Kidney epithelial cell (primary cell): ENCODE measurements at places on chromosomes 3 and 15.

DNA sequence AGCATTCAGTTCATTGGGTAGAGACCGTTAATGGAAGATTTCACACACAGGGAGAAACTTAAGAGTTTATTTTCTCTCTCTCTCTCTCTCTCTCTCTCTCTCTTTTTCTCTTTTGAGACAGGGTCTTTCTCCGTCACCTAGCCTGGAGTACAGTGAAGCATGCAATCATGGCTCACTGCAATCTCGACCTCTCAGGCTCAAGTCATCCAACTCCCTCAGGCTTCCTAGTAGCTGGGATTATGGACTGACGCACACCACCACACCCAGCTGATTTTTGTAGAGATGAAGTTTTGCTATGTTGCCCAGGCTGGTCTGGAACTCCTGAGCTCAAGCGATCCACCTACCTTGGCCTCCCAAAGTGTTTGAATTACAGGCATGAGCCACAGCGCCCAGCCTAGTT is 1.6 kb downstream of the WDR72 start:
- no peak for DNase-seq

- no peak for DNase-seq
Measured at GRCh38 chr3:194357681-194358080, 6.6 kb upstream of the CPN2 start.

DNA sequence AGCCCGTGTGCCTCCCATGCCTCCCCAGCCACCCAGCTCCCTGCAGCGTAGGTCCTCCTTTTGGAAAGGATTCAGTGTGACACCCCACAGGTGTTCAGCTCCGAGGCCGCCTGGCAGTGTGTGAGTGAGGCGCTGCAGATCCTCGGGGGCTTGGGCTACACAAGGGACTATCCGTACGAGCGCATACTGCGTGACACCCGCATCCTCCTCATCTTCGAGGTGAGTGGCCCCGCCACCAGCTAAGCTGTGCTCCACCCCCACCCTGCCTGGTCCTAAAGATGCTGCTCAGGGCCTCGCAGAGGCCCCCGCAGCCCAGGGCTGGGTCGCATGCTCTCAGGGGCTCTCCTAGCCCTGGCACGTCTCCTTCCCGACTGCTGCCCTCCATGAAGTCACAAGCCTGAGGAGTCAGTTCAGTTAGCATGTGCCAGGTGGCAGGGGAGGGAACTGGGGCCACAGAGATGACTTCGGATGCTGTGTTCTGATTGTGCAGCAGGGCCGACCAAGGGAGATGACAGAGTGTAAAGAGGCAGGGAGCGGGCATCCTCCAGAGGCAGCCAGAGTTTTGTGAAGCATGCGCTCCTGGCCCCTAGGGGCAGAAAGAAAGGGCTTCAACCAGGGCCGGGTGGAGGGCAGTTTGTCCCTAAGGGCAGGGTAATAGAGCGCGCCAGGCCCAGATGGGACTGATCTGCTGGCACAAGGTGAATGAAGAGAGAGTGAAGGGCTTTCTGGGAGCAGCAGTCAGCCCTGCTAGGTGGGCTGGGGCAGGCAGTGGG is 26.8 kb downstream of the ACAD9 start:
- DNase-seq = no peak

GRCh38 chr3:50567386-50568167 is at the start of gene C3orf18:
C3orf18 (minus strand) TSS chr3:50567747; CDS start chr3:50565699, 2,048 bp downstream.
- DNase-seq = no peak

- no peak for DNase-seq
Measured at GRCh38 chr15:65651831-65652749, 30.4 kb downstream of the SLC24A1 start.

GRCh38 chr15:99997112-99997651 is 263.9 kb upstream of the LYSMD4 start:
- DNase-seq = no peak

DNA sequence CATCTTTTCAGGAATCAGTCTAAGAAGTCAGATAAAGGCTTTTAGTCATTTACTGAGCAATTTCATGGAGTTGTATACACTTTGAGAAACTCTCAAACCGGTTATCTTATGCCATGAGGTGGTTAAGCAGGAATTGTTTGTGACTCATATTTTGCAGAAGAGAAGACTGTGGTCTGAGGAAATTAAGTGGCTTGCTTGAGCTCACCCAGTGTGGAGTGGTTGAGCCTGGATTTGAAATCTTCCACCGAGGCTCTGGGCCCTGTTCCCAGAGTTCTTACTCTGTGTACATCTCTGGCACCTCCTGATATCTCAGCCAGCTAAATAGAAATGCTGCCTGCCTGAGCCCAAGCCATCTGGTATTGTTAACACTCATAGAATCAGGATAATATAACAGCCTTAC is 37.8 kb upstream of the BCL6 start:
- DNase-seq = peak; percentile 64

- DNase-seq = no peak
Measured at GRCh38 chr15:97234851-97235610, 725.5 kb upstream of the ARRDC4 start.

DNA sequence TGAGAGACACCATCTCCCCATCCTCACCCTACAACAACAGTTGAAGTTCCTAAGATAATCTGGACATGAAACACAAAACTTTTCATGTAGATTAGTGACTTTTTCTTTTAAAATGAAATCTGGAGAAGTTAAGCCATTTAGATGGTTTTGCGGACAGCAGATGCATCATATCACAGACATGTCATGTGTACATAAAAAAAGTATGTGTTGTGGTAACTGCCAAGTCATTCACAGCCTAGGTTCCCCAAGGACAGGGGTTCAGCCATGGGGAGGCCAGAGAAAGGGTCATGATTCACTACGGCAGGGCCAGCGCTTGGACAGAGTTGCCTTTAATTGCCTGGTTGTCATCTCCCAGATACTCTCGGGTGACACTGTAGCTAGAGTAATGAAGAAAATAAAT is 163.2 kb downstream of the PDZRN3 start:
- no peak for DNase-seq

DNA sequence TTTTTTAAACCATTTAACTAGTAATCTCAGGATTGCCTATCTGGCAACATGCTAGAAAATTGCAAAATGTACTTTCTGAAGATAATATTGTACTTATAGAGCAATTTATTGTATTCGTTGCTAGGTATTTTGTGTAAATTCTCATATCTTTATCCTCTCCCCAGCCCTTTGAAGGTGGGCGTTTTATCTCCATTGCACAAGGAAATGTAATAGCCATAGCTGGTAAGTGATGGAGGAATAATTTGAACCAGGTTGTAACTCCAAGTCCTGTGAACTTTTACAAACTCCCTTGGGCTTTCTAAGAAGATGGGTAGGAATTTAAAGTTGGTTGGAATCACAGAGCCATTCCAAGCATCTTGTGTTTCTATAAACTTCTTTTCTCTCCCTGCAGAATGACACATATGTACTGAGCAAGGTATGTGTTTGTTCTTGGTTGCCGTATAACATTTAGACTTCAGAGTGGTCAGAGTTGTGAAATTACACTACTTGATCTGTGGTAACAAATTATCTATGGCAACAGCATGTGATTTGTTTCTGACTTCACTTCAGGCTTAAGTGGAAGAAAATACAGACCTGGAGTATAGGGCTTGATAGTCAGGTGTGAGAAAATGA is 170.9 kb downstream of the AKAP13 start:
- no peak for DNase-seq

DNA sequence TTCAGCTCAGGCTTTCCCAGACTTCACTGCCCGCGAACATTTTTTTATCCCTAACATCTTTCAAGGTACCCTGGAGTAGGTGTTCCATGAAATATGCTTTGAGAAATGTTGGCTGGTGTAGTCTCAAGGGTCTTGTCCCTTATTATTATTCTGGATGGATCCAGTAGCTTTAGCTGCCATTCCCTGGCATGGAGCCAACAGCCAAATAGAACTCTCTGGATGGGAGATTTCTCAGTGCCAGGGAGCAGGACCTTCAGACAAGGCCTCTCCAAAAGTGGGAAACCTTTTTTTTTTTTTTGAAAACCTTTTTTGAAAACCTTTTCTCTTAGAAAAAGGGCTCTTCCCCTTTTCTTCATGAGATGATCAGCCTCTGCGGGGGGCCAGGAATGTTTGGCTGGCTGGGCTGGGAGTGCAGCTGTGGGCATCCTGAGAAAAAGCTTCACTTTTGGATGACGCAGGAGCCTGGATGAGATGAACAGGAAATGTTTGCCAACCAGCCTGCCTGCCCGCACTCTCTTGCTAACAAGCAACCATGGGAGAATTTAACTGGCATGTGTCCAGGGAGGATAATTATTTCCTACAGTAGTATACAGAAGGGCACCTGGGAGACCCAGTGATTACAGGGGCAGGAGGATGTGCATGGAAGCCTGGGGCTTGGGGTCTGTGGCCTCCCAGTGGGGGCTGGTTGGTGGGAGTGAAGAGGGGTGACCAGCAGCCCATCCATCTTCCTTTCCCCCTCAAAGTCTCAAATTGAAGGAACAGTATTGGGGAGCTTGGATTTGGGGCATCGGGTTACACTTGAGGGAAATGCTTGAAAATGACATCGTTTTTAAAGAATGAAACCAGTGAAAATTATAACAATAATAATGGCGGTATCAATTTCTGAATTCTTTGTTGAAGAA is 109.1 kb upstream of the LRIG1 start:
- DNase-seq = peak; percentile 84

DNA sequence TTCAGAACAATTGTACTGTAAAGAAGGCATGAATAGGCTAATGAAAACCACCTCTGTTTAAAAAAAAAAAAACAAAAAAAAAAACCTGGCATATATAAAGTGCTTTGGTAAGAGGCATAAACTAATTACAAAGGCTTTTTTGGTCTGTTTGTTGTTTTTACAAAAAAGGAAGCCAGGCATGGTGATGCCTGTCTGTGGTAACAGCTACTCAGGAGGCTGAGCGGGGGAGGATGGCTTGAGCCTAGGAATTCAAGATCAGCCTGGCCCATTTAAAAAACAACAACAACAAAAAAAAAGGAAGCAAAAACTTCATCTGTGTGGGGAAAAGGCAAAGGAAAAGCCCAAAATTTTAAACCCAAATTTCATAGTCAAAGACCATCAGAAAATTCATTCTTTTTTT is 47.0 kb downstream of the OSBPL10 start:
- DNase-seq = no peak

DNA sequence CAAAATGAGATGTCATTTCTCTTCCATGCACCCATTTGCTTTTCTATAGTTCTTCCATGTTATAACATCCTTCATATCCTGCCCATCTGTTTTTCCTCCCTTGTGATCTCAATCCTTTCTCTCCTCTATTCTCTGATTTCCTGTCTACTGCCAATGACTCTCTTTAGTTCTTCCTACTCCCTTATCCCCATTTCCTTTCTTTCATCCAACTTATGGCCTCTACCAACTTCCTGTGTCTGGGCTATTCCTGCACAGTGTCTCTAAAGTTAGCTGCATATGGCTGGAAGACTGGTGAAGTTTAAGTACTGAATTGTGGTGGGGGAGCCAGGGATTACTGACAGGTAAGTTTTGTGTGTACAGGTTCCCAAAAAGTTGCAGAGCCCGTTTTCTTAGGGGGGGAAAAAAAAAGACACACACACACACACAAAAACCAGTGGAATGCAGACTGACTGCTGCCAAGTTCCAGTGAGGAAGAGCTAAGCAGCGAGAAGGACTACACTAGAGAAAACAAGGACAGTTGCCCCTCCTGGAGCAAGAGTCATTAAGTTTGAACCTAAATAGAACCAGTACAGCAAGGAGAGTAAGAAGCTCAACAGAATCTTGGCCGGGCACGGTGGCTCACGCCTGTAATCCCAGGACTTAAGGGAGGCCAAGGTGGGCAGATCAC is 28.8 kb downstream of the XRN1 start:
- no peak for DNase-seq

GRCh38 chr3:171950373-171950772 is 89.0 kb upstream of the FNDC3B start:
- DNase-seq = no peak

DNA sequence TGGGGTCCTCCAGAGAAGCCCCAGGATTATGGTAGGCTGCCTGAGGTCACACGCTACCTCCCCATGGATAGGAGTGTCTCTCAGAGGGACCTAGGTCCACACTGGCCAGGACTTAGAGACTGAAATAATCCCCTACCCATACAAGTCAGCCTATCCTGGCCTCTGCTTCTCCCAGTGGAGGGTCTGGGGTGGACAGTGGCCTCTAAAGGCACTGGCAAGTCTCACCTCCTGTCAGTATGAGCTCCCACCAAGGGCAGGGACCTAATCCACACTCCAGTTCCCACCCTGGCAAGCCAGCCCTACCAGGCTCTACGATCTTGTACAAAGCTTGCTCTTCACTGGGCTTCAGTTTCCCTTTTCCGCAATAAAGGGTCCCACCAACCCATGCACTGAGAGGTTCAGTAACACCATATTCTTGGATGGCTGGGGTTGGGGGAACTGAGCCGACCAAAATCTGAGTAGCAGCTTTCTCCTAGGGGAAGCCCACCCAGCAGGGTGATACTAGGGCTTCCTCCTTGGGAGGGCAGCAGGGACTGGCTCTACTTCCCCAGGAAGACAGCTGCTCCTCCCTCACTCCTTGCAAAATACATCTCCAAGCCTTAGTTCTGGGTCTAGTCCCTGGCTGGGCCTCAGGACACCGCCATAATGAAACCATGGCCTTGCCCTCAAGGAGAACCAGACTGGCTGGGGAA is 2.4 kb downstream of the CISH start:
- DNase-seq = no peak

DNA sequence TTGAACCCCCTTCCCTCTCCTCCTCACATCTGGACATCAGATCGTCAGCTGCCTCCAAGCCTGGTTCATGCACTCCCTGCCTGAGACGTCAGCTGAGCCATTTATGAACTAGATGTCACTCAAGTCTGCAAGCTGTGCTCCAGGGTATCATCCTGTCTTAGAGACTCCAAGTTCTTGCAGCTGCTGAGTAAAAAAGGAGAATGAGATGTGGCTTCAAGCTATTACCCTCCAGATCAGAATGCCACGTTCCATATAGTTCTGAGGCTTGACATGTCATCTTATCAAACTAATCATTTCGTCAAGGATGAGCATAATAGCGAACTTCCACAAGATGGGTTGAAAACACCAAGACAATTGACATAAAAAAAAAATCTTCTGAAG is 766.3 kb downstream of the TBL1XR1 start:
- DNase-seq = no peak

GRCh38 chr3:159273608-159274007 is 471.8 kb downstream of the MFSD1 start:
- DNase-seq = no peak

- no peak for DNase-seq
Measured at GRCh38 chr3:148343416-148343815, 354.3 kb upstream of the AGTR1 start.

DNA sequence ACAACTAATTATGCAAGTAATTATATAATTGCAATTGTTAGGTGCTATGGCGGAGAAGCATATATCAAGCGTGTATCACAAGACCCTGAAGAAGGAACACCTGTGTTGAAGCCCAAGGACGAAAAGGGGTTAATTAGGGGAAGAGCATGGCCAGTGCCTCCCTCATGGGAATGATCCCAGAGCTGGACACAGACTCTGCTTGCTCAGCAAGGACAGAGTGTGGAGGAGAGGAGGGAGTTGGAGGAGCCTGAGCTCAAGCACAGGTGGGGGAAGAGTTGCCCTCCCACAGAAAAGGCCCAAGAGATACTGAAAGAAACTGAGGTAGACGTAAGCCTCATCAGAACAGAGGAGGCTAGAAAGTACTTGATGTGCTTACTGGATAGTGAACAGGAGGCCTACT is 423.7 kb downstream of the EPHB1 start:
- no peak for DNase-seq
